ENCODE measurements at places on chromosomes 11 and 22.

DNA sequence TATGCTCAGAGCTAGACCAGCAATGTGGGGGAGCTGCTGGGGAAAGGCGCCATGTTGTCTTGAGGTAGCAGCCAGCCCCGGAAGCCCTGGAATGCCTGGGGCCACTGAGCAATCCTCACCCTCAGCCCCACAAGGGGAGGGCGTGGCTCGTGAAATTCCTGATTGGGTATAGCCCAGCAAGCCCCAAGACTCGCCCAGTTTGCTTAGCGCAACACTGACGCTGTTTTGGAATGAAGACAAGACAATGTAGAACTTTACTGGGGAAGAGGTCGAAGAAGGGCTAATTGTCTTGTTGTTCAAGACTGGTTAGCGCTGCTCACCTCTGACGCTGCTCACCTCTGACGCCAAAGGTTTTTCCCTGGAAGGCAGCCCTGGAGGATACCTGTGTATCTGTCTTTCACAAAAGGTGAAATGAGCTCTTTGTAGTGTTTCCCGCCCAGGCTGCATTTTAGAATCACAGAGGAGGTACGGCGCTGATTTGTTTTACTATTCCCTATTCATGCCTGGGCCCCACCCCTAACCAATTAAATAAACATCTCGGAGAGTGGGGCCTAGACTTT is 47.6 kb downstream of the ST3GAL4 start:
- DNase-seq: no peak

DNA sequence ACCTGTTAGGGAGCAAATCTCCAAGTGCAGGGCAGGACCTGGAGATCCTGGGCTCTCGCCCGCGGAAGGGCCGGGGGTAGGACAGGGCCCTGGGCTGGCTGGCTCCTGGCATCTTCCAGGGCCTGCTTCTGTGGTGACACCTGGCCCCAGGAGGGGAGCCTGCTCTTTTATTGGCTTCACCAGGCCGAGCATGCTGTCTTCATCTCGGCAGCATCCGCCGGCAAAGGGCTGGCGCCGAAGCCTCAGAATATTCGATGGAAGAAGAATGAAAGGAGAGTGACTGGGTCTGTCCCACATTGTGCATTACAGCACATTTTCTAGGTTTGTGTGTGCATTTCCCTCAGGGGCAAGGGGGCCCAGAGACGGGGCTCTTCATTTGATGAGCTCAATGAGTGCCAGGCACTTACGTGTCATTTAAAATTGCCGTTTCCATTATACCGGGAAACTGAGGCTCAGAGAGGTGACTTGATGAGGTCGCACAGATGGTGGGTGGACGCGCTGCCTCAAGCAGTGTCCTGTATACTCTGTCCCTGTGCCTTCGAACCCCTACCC is 70.0 kb downstream of the RBX1 start:
- no peak for DNase-seq

- no peak for DNase-seq
Measured at GRCh38 chr22:40620464-40621046, 16.0 kb downstream of the MRTFA start.

- DNase-seq: no peak
Measured at GRCh38 chr11:66361502-66361941, 10.0 kb downstream of the SLC29A2 start.

DNA sequence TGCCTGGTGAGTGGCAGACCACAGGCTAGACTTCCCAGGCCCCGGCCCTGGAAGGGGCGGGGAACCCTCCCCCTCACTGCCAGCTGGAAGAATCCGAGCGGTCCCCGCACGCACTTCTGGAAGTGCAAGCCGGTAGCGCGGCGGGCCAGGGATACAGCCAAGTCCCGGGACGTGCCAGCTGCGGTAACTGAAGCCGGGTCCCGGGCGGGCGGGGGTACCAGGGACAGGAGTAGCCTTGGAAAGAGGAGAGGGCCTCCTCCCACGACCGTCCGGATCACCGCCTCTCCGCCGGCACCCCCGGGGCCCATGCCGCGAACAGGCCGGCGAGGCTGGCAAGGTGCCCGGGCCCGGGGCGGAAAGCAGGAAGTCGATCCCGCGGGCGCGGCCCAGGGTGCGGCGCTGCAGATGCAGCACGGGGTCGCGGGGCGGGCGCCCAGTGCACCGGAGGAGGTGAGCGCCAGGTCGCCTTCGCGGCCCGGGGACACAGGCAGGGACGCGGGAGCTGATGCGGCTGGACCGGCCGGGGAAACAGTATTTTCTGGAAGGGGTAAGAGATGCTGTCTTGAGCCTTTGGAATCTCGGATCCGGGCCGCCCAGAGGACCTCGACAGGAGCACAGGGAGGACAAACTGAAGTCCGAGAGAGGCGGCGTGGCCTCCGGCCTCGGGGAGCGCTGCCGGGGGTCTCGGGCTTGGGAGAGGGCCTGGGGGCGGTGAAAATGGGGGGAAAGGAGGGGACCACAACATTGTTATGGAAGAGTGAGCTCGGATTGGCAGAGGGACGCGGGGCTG is 783 bp upstream of the SLC35C1 start:
- peak; percentile 27 for DNase-seq

- DNase-seq: no peak
Measured at GRCh38 chr22:49439373-49439772, 388.3 kb downstream of the BRD1 start.

GRCh38 chr11:95128602-95129001 is 39.0 kb downstream of the ENDOD1 start:
- no peak for DNase-seq

- no peak for DNase-seq
Measured at GRCh38 chr11:77024745-77025144, 9.5 kb upstream of the B3GNT6 start.

DNA sequence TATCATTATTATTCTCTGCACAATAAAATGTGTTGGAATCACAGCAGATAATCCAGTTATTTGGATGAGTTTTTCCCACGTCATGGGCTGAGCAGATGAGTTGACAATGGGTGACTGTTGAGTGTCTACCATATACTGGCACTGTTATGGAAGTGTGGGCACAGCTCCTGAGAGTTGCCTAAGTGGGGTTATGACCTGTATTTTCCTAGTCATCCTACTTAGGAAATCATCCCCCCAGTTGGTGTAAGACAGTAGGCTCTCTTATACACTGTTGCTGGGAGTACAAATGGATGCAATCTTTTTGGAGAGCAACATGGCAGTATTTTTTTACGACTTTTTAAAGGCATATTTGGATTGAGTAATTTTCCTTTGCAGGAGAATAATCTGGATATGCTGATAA is 66.4 kb downstream of the TRAF6 start:
- no peak for DNase-seq

DNA sequence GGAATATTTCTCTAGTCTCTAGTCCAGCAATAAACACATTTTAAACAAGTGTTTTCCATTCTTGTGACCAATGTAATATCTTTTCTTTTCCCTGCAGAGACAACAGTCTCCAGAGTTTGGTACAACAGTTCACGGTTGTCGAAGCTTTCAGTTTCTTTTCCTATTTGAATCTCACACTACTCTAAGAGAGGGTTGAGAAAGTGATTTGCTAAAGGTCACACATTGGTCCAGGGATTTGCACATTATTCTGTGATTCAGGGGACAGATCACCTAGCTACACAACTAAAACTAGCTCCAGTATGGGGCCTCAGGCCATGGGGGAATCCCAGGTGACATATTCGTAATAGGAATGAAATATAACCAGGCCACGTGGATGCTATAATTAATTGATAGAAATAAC is 132.5 kb downstream of the HIPK3 start:
- no peak for DNase-seq

DNA sequence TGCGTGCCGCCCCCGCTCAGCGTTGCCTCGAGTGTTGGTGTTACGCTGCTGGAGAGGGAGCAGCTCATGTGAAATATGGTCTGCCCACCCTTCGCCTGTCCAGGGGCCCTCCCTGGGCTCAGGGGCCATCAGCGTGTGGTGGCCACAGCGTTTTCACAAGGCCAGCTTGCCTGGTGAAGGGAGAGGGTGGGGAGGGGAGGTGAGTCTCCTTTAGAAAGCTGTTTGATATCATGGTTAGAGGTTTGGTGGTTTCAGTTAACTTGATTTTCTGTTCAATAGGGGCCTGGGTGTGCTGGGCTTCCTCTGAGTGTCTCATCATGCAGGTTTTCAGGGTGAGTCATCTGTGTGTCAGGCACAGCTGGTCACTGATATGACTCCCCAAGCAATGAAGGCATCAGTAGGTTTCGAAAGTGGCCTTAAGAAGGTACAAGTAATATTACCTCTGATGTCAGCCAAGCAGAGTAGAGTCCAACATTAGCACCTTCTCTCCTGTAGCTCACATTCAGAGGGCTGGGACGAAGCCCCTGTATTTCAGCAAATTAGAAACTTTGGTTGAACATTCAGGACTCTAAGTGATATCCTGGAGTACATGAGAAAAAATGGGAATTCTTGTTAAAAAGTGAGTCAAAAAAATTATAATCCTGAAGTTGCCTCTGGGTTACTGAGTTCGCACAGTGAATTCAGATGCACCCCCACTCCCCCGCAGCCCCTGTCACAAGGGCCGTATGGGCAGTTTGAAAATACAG is 172.5 kb downstream of the TBC1D22A start:
- no peak for DNase-seq

DNA sequence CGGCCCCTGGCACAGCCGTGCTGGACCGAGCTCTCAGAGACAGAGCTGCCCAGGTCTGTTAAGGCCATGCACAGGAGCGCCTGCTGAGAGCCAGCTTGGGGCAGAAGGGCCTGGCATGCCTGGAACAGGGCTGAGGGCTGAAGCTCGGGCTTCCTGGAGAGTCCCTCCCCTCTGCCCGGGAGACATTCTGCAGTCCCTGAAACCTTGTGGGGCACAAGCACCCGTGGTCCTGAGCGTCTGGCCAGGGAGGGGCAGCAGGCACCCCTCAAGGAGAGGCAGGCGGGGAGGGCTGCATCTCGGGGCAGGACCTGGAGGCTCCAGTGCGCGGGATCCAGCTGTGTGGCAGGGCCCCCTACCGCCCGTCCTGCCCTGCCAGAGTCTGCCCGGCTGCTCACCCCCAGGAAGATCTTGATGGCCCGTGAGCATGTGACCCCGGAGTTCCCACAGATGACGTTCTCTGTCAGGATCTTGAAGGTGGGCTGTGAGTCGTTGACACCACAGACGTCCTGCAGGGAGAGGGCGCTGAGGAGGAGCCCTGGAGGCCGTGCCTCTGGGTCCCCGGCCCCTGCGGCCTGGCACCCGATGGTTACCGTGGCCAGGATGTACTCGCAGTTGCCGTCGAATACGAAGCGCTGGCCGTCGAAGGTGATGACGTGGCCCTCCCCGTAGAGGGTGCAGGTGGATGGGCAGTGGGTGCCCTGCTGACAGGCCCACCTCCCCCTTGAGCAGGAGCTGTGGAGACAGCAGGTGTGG is 10.9 kb downstream of the MUC6 start:
- DNase-seq: no peak

DNA sequence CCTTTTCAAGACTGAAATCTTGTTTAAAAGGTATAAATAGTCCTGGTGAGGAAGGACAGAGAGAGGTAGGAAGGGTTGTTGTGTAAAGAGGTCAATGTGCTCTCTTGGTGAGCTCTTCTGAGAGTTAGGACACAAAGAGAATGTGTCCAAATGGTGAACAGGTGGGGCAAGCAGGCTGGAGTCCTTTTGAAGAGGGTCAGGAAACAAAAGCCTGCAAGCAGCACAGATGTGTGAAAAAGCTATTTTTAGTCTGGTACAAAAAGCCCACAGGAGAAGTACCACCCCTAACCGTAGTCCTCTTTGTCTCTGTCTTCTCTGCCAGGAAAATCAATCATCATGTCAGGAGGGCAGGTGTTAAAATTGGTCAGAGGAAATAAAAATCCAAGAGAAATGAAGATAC is 54.4 kb upstream of the SYN3 start:
- DNase-seq: no peak

DNA sequence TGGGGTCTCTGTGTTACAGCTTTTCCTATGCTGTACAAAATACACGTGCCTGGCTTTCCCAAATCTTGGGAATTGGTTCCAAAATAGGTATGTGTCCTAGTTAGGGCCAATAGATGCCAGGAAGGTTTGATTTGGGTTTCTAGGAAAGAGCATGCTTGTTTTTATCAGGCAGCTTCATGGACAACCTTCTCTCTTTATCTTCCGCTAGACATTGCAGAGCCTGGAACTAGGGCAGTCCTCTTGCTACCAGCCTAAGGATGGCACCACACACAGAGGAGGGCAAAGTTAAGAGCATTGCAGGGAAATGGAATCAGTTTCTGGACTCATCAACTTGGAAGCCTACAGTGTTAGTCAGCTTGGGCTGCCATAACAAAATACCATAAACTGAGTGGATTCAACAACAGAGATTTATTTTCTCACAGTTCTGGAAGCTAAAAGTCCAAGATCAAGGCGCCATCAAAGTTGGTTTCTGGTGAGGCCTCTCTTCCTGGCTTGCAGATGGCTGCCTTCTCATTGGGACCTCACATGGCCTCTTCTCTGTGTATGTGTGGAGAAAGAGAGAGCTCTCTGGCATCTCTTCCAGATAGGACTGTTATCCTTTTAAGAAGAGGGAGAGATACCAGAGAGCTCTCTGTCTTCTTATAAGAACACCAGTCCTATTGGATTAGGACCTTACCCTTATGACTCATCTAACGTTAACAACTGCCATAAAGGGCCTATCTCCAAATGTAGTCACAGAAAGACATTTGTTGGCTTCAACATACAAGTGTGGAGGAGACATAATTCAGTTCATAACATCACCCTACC is 27.3 kb upstream of the CREB3L1 start:
- no peak for DNase-seq

DNA sequence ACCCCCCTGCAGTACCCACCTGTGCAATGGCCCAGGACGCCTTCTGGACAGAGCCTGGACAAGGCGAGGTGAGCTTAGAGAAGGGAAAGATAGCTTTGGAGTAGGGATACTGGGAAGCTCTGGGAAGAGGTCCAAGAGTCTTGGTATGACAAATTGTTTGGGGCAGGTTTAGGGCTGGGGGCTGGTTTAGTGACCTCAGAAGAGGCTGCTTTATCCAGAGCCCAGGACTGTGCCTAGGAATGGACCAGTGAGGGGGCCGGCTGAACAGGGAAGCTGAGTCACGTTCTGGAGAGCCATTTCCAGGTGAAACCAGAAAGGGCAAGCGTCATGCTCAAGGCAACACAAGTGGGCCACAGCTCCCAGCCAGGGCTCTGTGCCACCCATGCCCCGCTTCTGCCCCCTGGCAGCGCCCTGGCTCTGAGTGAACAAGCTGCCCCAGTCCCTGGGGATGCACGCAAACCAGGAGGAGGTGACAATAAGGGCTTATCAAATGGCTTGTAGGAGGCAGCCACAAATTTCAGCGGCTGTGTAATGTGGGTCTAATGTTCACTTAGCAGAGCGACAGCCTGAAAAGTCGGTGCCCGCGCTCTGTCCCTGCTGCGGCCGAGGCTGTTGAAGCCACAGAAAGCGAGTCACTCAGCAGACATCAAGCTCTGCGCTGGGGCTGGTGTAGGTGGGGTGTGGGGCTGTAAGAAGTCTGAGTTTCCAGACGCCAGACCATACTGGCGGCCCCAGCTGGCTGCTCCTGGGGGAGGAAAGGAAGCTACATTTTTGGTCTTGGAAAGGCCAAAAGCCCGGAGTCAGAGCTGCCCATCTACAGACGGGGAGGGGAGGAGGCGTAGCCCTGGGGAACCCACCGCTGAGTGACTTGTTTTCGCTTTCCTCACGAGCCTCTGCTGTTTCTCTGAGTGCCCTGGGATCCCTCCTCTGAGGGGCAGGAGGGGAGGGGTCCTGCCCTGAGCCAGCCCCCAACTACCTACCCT is 18.3 kb upstream of the SYT7 start:
- DNase-seq: no peak

- DNase-seq: no peak
Measured at GRCh38 chr22:28802595-28803123, 2.3 kb upstream of the XBP1 start.

GRCh38 chr11:69683764-69684333 is 8.7 kb upstream of the LTO1 start:
- DNase-seq: no peak

Measured in activated T-cell treated with anti-CD3 and anti-CD28 coated beads for 4 hours (primary cell).